ENCODE measurements at places on chromosomes 1 and 21. TPM values are rescaled to one million over a fixed set of nuclear protein-coding genes. Genes with fewer than 3 reads are reported as not detected.

The YY1AP1 gene
- 39.3 TPM for total RNA-seq

The PLA2G2F gene
- not detected for total RNA-seq

The IL10 gene
- not detected for total RNA-seq

The HHIPL2 gene
- not detected for total RNA-seq

The VHLL gene
- total RNA-seq = not detected

The ITGB2 gene
- total RNA-seq = 0.69 TPM

The GJA8 gene
- total RNA-seq = not detected

The TINAGL1 gene
- 1.5 TPM for total RNA-seq

The MPZ gene
- total RNA-seq = 0.69 TPM

The PTAFR gene
- total RNA-seq = 0.57 TPM

The LCE1B gene
- total RNA-seq = not detected

The CFAP74 gene
- total RNA-seq = not detected

The C1QB gene
- total RNA-seq = not detected

The INSRR gene
- total RNA-seq = not detected

The SERTAD4 gene
- total RNA-seq = 3.0 TPM

The PDC gene
- total RNA-seq = 0.17 TPM

The C1orf115 gene
- total RNA-seq = 0.52 TPM

The LRRC7 gene
- total RNA-seq = 0.19 TPM

The PLEKHA6 gene
- 1.5 TPM for total RNA-seq

The CFAP126 gene
- not detected for total RNA-seq

The ICOSLG gene
- 0.12 TPM for total RNA-seq

The PLA2G2E gene
- not detected for total RNA-seq

The SLC16A4 gene
- 19.1 TPM for total RNA-seq

The CA14 gene
- not detected for total RNA-seq

The OR2L5 gene
- total RNA-seq = not detected

The CYYR1 gene
- not detected for total RNA-seq

The CD101 gene
- not detected for total RNA-seq

The PALMD gene
- not detected for total RNA-seq

The S100A9 gene
- not detected for total RNA-seq

The AADACL3 gene
- total RNA-seq = not detected

The TLR5 gene
- total RNA-seq = not detected

The LCE2B gene
- total RNA-seq = not detected

The ZRANB2 gene
- total RNA-seq = 87.1 TPM

The MYBPH gene
- total RNA-seq = 0.12 TPM

The CCDC181 gene
- not detected for total RNA-seq

The GJA9 gene
- total RNA-seq = not detected

The DIO1 gene
- total RNA-seq = not detected

The LAD1 gene
- not detected for total RNA-seq

The AGBL4 gene
- total RNA-seq = not detected

The RAB25 gene
- total RNA-seq = not detected

The OLFML3 gene
- 68.1 TPM for total RNA-seq

The OPTC gene
- total RNA-seq = not detected
